ENCODE measurements at places on chromosomes 11 and 22.
A peak's percentile ranks its signal among the peaks of the same experiment; 100 is the strongest.

- DNase-seq, result peak; percentile 96
These were observed 153.4 kb downstream of the CCDC34 start for GRCh38 chr11:27209562-27210005.

GRCh38 chr11:122853261-122853660 lies 15.0 kb downstream of the CRTAM start:
- no peak for DNase-seq

DNA sequence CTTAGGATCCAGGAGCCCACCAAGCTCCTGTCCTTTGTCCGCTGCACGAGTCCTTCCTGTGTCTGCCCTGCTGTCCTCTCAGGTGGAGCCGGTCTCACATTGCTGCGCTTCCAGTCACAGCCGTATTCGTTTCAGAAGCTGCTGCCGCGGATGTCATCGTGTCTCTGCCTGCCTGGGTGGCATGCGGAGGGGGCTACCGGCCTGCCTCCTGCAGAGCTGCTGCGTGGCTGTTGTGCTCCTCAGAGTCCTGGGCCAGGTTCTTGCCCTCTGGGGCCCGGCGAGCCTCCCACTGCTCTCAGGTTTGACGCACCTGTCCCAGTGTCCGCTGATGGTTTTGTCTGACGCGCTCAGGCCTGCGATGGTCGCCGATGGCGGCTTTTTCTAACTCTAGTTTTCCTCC lies 254.2 kb downstream of the TBC1D22A start:
- no peak for DNase-seq

GRCh38 chr22:37370306-37370979 lies 56.8 kb downstream of the ELFN2 start:
- no peak for DNase-seq

DNA sequence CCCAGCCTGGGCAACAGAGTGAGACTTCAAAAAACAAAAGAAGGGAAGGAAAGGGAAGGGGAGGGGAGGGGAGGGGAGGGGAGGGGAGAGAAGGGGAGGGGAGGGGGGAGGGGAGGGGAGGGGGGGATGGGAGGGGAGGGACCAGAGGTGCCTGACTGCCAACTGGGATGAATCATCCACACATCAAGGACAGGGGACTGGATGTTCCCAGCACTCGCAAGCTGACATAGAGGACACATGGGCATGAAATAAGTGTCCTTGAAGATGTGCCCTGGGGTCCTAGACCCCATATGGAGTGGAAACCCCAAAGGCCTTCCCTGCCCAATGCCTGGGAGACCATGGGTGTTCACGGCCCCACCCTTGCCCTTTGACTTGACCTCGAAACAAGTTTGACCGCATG lies 19.8 kb downstream of the TST start:
- no peak for DNase-seq

DNA sequence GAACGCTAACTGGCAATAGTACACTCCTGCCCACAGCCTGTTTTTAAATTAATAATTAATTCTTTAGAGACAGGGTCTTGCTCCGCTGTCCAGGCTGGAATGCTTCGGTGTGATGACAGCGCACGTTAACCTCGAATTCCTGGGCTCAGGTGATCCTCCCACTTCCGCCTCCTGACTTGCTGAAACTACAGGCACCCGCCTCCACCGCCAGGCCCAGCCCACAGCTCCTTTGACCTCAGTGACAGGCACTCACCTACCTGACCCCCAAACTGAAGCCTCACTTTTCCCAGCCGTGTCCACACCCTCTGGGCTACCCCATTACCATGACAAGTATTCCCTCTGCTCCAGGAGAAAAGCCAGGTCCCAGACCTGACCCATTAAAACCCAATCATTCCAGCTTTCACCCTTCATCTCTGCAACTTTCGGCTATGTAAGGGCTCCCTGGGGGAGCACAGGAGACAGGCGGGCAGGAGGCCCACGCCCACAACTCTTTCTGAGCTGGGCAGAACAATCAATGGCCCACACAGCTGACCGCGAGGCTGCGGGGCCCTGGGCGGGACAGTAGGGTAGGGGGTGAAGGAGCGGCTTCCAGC lies 730 bp downstream of the LMNTD2 start:
- no peak for DNase-seq

Data from HS-27A (cell line).